ENCODE measurements at places on chromosomes 4 and X.

GRCh38 chr4:129337228-129337620 lies 241.3 kb downstream of the C4orf33 start:
- DNase-seq, result no peak

DNA sequence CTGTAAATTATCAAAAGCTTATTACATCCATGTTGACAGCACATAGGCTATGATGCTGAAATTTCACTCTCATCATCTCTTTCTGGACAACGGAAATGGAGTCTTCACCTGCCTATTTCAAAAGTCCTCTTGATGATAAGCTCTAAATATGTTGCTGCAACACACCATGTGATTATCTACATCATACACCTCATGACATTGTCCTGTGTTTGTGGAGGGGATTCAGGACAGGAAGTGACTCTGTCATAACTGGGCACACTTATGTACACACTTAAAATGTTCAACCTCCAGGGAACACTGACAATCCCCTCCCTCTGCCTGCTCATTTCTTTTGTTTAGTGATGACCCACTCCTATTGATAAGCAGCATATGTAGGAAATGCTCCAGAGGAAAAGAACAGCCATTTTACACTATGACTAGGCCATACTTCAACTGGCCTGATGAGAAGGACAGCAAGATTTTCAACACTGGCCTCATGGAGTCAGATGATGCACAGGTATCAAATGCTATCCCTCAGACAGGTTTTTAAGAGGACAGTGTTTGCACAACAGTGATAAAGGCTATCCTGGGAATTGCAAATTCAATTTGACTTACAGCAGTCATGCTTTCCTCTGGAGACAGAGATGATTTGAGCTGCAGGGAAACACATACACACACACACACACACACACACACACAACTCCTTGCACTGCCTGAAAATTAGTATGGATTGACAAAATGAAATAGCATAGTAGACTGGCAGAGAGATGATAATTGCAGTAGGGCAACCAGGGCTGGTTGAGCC lies 163.3 kb upstream of the RASGEF1B start:
- no peak for DNase-seq

DNA sequence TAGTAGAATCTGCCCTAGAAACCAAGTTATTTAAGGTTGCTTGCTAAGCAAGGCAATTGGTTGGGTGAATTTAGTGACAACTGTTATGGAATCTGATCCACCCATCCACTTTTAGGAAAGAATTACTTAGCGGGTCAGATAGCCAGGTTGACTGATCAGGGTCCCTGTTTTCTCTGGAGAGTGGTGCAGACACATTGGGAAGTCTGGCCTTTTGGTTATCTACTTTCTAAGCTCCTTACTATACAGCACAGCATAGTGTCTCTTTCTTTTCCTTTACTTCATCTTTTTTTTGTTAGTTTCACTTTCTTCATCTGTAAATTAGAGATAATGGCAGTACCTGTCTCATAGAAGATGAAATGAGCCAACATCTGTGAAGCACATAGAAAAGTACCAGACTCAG lies 7.4 kb downstream of the HERC3 start:
- DNase-seq, result no peak

DNA sequence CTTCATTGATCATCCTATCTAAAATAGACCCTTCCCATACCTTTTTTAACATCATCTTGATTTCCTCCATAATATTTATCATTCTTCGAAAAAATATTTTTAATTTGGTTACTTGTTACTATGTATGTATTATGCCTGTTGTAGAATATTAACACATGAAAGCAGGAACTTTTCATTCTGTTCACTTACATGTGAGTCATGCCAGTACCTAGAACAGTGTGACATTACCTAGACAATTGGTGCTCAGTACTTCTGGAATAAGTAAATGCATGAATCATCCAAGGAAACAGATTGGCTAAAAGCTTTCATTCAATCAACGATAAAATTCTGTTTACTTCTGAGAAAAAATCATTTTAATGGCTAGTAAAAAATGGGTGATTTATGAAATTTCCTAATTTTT lies 76.4 kb downstream of the CXXC4 start:
- no peak for DNase-seq

DNA sequence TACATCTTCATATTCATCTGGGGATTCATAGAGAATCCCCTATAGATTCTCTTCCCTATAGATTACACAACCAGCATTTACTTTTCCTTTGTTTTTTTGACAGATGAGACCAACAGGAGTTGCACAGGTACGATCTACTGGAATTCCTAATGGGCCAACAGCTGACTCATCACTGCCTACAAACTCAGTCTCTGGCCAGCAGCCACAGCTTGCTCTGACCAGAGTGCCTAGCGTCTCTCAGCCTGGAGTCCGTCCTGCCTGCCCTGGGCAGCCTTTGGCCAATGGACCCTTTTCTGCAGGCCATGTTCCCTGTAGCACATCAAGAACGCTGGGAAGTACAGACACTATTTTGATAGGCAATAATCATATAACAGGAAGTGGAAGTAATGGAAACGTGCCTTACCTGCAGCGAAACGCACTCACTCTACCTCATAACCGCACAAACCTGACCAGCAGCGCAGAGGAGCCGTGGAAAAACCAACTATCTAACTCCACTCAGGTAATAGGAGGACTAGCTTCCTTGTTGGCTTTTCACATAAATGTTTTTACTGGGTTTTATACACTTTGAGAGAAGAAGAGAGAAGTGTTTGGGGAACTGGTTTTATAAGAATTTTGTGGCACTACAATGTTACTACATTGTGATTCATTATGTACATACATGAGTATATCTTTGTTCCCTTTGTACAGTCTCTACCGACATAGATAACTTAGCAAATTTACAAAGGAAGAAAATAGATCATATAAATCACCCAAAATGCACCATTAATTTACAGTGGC lies 137.2 kb downstream of the DIPK2B start:
- DNase-seq, result no peak

- DNase-seq, result no peak
Observed at GRCh38 chrX:39477762-39478120, 620.0 kb downstream of the BCOR start.

GRCh38 chr4:23174179-23174578 lies 481.4 kb downstream of the GBA3 start:
- DNase-seq, result no peak

GRCh38 chr4:99817309-99817890 lies 773 bp downstream of the DAPP1 start:
- DNase-seq, result no peak
